GM23248 (cell line): ENCODE measurements at places on chromosomes 16 and 17. TPM values are rescaled to one million over a fixed set of nuclear protein-coding genes. Genes with fewer than 3 reads are reported as not detected.

GRCh38 chr16:62503073-62503472 is 466.8 kb upstream of the CDH8 start:
- no peak overlapping the region for H3K4me3 ChIP-seq
- no peaks in the 10 kb centered on the region for H3K27me3 ChIP-seq
- no peaks in the 10 kb centered on the region for H3K4me1 ChIP-seq
- no peak overlapping the region for H3K27ac ChIP-seq
- no peak for DNase-seq

CCL7 gene
- total RNA-seq = 4.9 and 7.3 TPM in 2 replicates

DNA sequence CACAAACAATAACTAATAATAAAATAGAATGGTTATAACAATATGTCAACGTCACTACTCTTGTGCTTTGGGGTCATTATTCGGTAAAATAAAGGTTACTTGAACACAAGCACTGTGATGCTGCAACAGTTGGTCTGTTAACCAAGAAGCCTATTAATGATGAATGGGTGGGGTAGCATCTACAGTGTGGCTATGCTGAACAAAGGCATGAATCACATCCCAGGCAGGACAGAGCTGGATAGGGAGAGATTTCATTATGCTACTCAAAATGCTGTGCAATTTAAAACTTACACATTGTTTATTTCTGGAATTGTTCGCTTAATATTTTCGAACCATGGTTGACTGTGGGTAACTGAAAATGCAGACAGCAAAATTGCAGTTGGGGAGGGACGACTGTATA is 9.1 kb upstream of the HS3ST2 start:
- H3K4me1 ChIP-seq = no peaks in the 10 kb centered on the region
- DNase-seq = no peak
- H3K27ac ChIP-seq = no peak overlapping the region
- H3K36me3 ChIP-seq = no peaks in the 10 kb centered on the region

GRCh38 chr16:50835358-50836060 is 93.6 kb downstream of the CYLD start:
- H3K27ac ChIP-seq = no peak overlapping the region
- H3K4me3 ChIP-seq = no peak overlapping the region
- H3K4me1 ChIP-seq = no peaks in the 10 kb centered on the region
- H3K36me3 ChIP-seq = no peaks in the 10 kb centered on the region

CIBAR2 gene
- total RNA-seq = not detected in 2 replicates

CD300A gene
- total RNA-seq = not detected in 2 replicates

GRCh38 chr17:56845934-56846333 is 12.0 kb downstream of the DGKE start:
- DNase-seq = no peak
- peaks cover 8% of the 10 kb centered on the region; the same call in 1 of the 2 replicates for H3K36me3 ChIP-seq
- no peaks in the 10 kb centered on the region for H3K27me3 ChIP-seq

MSLN gene
- not detected in 2 replicates for total RNA-seq
